HEK293T (cell line): ENCODE measurements at places on chromosomes 13 and 19.

DNA sequence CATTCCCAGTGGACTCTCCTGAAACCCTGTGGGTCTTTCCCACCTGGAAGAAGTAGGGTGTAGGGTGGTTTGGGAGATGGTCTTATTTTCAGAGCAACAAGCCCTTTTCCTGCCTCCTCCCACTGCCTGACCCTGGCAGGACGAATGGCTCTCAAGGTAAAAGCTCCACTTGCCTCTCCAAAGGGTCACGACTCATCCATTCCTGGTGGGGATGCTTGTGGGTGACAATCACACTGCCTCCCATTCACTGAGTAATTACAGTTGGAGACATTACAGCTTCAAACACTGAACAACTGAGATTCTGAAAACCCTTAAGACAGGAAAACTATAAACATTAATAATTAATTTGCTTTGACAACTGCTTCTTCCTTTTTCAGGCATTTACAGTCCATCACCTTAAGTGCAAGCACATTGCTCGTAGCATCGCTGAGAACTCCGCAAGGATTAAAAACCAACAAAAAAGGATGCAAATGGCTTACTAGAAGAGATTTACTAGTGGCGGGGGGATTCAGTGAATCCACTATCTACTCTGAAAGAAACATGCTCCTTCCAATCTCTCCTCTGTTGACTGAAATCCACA is 199.6 kb upstream of the IRS2 start:
- no peak for DNase-seq

DNA sequence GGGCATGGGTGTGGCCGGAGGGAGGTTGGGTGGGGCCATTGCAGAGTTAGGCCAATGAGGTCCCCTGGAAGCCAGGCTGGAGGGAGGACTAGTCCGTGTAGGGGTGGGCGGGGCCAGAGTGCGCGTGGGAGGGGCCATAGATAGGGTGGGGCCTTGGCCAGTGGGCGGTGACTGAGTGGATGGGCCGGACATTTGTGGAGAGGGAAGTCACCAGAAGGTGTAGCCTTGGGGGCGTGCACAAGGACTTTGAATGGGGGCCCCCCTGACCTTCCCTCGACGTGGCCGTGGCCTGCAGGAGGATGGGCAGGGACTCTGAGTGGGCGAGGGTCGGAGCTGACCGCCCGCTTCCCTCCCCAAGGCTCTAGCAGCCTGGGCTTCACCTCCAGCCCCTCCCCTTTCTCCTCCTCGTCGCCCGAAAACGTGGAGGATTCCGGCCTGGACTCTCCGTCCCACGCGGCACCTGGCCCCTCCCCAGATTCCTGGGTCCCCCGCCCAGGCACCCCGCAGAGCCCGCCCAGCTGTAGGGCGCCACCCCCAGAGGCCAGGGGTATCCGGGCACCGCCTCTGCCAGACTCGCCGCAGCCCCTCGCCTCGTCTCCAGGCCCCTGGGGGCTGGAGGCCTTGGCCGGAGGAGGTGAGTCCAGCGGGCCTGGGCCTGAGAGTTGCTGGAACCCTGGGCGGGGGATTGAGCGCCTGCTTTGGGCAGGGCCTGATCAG is 16.5 kb upstream of the B3GNT3 start:
- DNase-seq = peak; percentile 85

GRCh38 chr13:108780706-108781105 is 151.3 kb downstream of the MYO16 start:
- DNase-seq = no peak

GRCh38 chr13:34070006-34070405 is 252.1 kb downstream of the RFC3 start:
- no peak for DNase-seq

- DNase-seq = no peak
Observed at GRCh38 chr13:60836821-60837220, 439.8 kb downstream of the TDRD3 start.

DNA sequence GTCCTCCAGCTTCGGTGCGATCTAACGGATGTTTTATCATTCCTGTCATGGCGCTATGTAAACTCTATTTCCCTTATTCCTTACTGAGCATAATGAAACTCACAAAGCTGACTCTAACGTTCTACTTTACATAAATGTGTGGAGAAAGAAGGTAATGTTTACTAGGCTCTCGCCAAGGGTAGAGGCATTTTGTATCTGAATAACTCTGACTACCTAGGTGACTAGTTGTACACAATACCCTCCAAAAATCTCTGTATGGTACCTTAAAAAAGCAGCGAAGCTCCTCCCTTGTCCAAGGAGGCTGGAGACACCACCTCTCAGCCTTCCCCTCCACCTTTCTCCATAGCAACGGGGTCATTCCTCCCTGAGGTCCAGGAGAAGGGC is 316 bp upstream of the ZNF530 start:
- no peak for DNase-seq

DNA sequence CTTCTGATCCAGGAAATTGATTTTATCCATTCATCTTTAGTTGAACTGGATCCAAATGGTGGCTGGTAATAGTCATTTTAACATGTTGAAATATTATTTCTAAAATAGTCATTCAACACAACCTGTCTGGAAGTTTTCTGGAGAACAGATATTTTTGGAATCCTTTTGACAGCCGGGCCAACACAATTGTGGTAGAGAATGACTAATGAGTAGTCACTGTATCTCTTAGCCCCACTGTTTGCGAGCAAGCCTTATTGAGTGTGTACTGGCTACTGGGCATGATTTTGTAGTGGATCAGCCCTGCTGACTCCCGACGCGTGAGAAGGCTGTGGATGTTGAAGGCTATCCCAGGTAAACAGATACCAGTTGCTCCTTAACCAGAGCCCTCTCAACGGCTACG is 383.4 kb downstream of the ZNF536 start:
- no peak for DNase-seq

DNA sequence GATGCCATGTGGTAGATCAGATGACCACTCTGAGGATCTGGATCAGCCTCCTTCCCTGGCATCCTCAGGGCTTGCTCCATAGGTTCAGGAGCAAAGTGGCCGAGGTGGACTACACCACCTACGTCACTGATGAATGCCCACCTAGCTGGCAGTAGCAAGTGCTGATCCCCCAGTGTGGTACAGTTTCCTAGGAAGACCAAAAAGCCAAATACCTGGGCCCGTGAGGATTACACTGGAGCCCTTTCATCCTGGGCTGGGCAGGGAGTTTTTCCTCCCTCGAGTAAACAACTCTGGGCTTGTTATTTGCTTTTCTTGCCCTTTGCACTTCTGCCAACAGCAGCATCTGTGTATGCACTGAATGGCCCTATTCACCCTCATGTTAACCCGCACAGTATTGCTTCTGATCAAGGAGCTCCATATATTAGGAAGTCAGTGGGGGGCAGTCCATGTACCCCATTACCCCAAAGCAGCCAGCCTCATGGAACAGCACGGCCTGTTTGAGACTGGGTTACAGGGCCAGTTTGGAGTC is 3.3 kb upstream of the MYADM start:
- DNase-seq = no peak

- no peak for DNase-seq
Observed at GRCh38 chr13:31111136-31111535, 50.6 kb downstream of the HSPH1 start.
